ENCODE measurements at places on chromosomes 3 and 15.

DNA sequence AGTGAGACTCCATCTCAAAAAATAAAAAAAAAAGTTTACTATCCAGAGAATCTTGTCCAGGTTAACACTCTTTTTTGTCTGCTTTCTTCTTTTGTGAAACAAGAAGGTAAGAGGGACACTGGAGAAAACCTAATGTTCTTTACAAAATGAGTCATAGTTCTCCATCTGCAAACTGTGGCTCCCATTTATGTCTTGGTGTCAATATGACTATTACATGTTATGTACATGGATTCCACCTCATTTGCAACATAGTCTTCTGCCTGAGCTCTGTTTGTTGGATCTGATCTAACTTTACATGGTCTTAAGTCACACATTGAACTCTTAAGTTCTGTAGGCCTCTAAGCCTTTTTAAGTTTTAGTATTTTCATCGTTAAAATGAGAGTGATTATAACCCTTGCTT is 421.2 kb upstream of the TPRG1 start:
- DNase-seq, result no peak

DNA sequence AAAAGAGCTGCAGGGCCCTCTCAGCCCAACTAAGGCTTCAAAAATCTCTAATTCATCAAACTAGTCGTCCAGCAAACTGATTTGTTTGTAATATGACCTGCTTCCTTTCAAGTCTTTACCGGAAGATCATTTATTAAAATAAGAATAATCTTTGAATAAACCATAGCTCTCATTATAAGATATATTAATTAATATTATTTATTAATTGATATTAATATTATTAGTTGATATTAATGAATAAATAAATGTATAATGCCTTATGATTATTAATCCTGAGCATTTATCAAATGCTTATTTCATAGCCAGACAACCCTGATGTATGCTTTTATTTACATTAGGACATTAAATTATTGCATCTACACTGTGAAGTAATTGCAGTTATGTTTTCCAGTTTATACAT is 550.7 kb upstream of the ALCAM start:
- DNase-seq, result no peak

DNA sequence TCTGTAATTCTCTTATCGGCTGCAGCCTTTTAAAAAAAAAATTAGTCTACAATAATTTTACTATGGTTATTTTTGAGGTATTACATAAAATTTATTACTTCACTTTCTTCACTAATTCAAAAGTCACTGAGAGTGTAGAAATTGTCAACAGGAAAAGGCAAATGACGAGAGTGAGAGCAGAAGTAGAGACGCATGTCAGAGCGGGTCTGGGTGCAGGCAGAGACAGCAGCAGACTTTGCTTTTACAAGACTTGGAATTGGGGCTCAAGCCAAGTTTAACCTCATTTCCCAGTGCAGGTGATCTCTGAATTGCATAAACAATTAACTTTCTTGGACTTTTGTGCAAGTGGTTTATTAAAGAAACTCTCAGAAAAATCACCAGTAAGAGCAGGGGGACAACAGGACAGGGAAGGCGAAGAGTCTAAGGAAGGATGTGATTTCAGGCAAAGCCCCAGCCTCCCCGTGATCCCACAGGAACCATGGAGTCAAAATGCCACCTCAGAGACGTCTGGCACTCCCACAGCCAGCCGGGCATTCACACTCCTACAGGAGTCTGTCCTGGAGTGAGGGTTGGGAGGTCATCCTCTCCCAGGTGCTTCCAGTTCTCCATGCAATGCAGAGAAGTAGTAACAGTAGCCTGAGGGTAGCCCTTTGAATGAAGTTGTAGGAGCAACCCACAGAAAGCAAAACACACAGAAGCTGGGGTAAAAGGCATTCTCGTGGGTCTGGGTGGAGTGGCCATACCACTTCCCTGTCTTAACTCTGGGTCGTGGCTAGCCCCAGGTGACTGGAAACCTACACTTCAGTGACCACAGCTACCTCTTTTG is 274.0 kb upstream of the TGFBR2 start:
- DNase-seq, result no peak

DNA sequence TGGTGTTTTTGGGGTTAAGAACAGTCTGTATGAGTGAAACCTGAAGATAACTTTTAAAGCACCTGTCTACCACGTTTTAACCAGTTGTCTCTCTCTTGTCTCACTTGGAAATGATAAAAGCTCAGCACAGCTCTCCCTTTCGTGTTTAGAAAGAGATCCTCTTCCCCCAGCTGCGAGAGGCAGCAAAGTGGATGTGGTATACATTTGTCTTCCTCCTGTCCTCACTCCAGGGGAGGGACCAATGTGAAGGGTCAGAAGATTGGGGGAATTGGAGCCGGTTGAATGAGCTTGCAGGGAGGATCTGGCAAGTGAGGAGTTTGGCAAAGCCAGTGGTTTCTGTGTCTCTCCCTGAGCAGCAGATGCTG is 14.6 kb downstream of the SMAD6 start:
- no peak for DNase-seq

DNA sequence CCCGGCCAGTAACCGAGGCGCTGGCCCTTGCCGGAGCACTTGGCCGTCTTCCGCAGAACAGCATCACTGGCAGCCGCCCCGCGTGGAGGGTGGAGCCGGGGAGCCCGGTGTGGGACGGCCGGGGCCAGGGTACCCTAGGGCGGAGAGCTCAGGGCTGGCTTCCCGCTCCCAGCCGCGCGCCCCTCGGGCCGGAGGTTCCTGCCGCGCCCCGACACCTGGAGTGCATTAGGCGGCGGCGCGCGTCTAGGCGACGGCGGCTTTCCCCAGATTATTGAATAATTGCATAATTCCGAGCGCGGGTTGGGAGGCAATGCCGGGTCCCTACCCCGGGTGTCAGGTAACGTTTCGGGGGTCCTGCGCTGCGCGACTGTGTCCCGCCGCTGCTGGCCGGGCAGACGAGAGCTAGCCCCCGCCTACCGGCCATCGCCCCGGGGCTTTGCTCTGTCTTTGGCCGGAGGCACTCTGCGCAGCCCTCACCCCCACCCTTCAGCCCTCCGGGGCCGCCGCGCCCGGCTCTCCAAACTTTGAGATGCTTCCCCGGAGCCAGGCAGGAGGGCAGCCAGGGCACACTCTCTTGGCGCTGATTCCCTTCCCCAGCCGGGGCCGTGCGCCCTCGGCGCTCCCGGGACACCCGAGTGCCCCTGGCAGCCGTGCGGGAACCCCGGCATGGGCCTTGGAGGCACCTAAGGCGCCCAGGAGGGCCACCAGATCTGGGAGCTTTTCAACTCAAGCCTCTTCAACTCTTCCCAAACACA is 749 bp downstream of the ITGA11 start:
- DNase-seq, result no peak

DNA sequence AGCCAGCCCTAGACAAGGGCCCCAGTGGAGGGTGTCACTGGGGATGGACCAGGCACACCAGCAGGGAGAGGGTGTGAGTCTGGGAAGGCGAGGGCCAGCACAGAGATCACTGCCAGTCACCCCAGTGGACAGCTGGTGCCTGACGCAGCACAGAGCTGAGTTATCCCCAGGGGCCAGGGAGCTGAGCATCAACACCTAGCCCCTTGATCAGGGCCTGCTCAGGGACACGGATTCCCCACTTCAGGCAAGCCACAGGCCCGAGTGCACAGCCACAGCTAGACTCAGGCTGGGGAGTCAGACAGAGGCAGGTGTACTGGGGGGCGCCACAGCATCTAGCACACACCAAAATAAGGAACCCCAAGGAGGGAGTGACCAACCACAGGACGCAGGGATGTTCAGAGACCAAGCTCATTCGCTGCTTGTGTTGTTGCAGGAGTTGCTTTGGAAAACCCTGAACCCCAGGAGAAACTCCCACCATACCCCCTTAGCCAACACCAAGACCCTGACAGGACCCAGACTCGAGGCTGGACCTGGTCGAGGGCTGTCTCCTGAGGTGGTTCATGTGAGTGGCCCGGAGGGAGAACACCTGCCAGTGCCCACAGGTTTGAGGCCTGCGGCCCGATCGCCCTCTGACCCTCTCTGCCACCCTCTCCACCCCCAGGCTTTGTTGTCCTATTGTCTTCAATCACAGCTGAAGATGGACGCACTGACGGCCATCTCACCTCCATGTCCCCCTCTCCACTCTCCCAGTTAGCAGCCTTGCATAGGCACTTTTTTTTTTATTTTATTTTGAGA is 146.8 kb downstream of the TPRA1 start:
- no peak for DNase-seq
